ENCODE measurements at places on chromosomes 16 and 17. TPM values are rescaled to one million over a fixed set of nuclear protein-coding genes. Genes with fewer than 3 reads are reported as not detected.
A peak's percentile ranks its signal among the peaks of the same experiment; 100 is the strongest.

DNA sequence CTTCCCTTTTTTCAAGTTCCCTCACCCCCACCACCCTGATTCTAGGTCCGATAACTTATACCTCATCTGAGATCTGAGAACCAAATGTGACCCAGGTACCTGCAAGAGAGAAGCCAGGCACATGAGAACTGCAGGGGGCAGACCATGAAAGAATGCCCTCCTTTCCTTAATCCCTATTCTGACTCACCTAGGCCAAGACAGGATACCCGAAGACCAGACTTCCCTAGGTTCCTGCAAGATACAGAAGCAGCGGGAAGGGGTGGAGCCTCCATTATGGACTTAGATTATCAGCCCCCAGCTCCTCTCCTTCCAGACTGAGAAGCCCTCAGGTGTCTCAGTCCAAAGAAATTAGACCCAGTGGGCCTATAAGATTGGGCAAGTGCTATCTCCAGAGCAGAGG, 2.1 kb downstream of the KCNAB3 start:
- no peaks in the 10 kb centered on the region for H3K27me3 ChIP-seq
- no peak for DNase-seq
- no peak overlapping the region for H3K27ac ChIP-seq
- peaks cover 7% of the 10 kb centered on the region for H3K36me3 ChIP-seq
- H3K4me1 ChIP-seq: peaks cover 41% of the 10 kb centered on the region

The CHST5 gene
- total RNA-seq: not detected

The KLHL10 gene
- not detected for total RNA-seq

The ABI3 gene
- total RNA-seq: 5.6 TPM

DNA sequence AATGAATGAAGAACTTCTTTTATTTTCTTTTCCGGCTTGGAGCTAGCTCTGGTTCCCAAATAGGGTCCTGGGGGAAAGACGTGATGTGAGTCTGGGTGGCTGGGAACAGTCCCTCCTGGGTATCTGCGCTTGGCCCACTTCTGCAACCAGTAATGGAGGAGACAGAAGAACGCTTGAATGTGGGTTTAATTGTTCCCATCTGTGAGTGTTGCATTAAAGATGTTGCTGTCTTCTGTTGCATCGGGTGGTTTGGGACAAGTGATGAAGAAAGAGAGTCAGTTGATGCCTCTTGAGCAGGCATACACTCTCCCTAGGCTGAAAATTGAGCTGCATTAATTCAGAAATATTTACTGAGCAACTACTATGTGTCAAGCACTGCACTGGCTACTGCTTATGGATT, 511.1 kb downstream of the CDH13 start:
- H3K4me3 ChIP-seq: peak overlapping the region; percentile 44
- H3K4me1 ChIP-seq: peaks cover 9% of the 10 kb centered on the region
- peak overlapping the region; percentile 27 for H3K27ac ChIP-seq
- no peak for DNase-seq

- H3K4me1 ChIP-seq: no peaks in the 10 kb centered on the region
- H3K36me3 ChIP-seq: no peaks in the 10 kb centered on the region
- no peaks in the 10 kb centered on the region for H3K27me3 ChIP-seq
- DNase-seq: no peak
- no peak overlapping the region for H3K4me3 ChIP-seq
Observed at GRCh38 chr16:76910931-76911330, 280.1 kb upstream of the MON1B start.

DNA sequence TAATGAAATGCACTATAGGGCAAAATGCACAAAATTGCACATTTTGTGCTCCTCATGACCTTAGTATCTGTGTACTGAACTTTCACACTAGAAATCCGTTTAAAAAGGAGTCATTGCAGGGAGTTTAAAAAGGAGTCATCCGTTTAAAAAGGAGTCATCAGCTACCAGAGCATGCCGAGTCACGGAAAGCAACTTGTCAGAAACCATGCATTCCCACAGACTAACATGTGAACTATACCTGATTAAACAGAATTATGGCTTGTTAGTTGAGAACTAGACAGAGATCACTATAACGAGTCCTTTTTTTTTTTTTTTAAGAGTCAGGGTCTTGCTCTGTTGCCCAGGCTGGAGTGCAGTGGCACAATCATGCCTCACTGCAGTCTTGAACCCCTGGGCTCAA, 35.9 kb downstream of the SLC6A4 start:
- no peaks in the 10 kb centered on the region for H3K4me1 ChIP-seq
- H3K27me3 ChIP-seq: peaks cover 10% of the 10 kb centered on the region
- no peak overlapping the region for H3K4me3 ChIP-seq
- H3K36me3 ChIP-seq: no peaks in the 10 kb centered on the region
- H3K27ac ChIP-seq: no peak overlapping the region
- DNase-seq: no peak

The FBXW10 gene
- not detected for total RNA-seq

DNA sequence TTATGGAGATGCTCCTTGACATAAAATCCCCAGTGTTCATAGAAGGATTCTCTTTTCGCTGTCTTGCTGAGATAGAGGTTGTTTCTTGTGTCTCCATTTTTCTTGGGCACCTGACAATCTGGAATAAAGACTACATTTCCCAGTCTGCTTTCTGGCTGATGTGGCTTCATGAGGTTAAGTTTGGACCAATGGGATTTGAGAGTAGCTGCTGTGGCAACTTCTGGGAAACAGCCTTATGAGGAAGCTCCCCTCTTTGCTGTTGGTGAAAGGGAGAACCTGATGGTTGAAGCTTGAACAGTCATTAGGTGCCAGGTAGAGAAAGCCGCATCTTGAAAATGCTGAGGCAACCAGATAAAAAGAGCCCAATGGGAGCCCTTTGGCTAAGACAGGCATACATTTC, 24.4 kb downstream of the HS3ST4 start:
- H3K36me3 ChIP-seq: no peaks in the 10 kb centered on the region
- H3K27me3 ChIP-seq: peaks cover 2% of the 10 kb centered on the region
- no peak for DNase-seq
- no peak overlapping the region for H3K27ac ChIP-seq
- H3K4me1 ChIP-seq: no peaks in the 10 kb centered on the region

The TPSG1 gene
- total RNA-seq: not detected

DNA sequence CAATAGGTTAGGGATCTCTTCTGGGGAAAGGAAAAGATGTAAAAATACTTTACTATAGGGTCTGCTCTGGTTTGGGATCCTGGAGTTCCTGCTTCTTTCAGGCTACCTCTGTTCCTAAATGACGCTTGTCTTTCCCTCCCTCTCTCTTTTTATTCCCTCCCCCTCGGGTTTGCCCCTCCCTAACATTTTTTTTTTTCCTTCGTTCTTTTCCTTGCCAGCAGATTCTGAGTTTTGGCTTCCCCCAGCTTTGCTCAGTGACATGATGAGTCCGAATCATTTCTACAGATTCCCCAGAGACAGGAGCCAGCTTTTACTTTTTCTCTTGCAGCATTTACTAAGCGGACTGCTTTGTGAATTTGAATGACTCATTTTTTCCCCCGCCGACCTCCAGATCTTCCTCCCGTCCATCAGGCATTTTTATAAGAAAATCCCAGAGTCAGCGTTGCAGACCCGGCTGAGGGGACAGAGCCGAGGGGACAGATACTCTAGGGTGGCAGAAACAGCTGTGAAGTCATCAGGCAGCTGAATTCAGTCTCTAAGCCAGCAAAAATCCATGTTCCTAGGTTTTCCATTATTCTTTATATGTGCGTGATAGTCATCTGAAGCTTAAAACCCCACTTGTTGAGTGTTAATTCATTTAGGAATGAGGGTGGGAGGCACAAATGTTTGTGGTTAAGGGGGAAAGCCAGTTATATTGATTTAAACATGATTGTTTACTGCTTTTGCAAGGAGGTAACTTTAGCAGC, at the start of gene TMEM100:
TMEM100 (minus strand) TSS at position 123 of the 746 bp plus-strand sequence. CDS start 1,794 bp downstream, outside the sequence.
- no peaks in the 10 kb centered on the region for H3K36me3 ChIP-seq
- no peak for DNase-seq
- no peak within 1 kb of the TSS for H3K4me3 ChIP-seq
- no peak within 1 kb of the TSS for H3K27ac ChIP-seq

DNA sequence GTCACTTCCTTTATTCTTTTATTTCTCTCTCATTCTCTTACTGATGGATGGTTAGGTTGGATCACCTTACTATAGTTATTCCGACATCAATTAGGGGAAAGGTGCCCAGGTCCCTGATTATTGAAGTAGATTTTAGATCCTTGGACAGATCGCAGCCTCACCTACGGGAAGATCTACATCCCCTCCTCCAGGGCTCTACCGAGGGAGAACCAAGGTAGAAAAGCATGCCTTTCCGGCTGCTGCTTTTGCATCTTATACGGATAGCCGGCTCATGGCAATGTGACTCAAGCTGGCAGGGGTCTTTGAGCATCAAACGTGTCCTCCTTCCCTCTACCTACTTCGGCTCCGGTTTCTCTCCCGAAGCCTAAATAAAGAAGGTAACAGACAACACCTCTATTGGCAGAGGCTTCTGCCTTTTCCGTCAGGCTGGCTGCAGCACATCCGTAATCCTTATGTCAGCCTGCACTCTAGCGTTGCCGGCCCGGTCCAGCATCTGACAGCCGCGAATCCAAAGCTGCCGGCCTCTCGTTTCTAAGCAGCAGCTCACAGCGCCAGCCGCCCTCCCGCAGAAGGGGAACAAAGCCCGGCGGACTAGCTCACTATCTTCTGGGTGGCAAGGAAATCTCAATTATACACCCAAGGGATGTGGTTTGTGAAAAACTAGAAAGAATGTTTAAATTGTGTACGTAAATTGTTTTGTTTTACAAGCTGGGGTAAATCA, 46.9 kb downstream of the IRX6 start:
- H3K4me1 ChIP-seq: no peaks in the 10 kb centered on the region
- no peaks in the 10 kb centered on the region for H3K36me3 ChIP-seq
- H3K4me3 ChIP-seq: no peak overlapping the region
- H3K27me3 ChIP-seq: peaks cover 37% of the 10 kb centered on the region

DNA sequence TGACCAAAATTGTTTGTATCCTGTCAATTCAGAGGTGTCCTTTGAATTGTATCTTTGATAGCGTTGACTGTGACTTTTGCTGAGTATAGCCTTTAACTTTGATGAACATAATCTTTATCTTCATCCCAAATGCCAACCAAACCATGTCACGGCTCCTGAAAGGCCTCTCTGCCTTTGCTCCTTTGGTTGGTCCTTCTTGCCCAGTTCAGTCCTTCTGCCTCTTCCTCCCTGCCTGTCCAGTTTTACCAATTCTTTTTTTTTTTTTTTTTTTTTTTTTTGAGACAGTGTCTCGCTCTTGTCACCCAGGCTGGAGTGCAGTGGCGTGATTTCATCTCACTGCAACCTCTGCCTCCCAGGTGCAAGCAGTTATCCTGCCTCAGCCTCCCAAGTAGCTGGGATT, 12.9 kb upstream of the VPS4A start:
- DNase-seq: no peak
- no peaks in the 10 kb centered on the region for H3K27me3 ChIP-seq
- H3K4me1 ChIP-seq: no peaks in the 10 kb centered on the region
- H3K27ac ChIP-seq: no peak overlapping the region

DNA sequence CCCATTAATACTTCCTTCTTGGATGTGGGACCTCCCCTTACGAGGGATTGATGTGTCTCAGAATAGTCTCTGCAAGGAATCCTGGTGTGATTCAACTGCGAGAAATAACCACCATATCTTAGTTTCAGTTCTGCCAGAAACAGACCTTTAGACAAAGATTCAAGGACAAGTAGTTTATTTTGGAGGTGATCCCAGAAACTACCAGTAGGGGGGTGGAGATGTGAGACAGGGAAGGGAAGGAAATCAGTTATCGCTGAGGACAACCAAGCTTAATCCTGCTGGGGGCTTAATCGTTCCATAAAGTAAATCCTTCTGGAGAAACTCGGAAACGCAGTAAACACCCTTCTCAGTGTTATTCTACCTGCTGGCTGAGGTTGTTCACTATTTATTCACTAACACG, 5.0 kb upstream of the SDR42E1 start:
- no peak overlapping the region for H3K27ac ChIP-seq
- H3K4me1 ChIP-seq: peaks cover 8% of the 10 kb centered on the region
- DNase-seq: no peak
- H3K27me3 ChIP-seq: peaks cover 36% of the 10 kb centered on the region
- no peak overlapping the region for H3K4me3 ChIP-seq
- H3K36me3 ChIP-seq: no peaks in the 10 kb centered on the region

GRCh38 chr16:68370581-68371275, 59.9 kb downstream of the PRMT7 start:
- peak overlapping the region; percentile 12 for H3K4me3 ChIP-seq
- H3K27ac ChIP-seq: no peak overlapping the region
- peaks cover 4% of the 10 kb centered on the region for H3K27me3 ChIP-seq
- H3K36me3 ChIP-seq: no peaks in the 10 kb centered on the region
- no peak for DNase-seq

- peaks cover 47% of the 10 kb centered on the region for H3K4me1 ChIP-seq
- no peak for DNase-seq
- peak overlapping the region; percentile 81 for H3K27ac ChIP-seq
- H3K27me3 ChIP-seq: no peaks in the 10 kb centered on the region
- peaks cover 14% of the 10 kb centered on the region for H3K36me3 ChIP-seq
Observed at GRCh38 chr16:70736465-70737376, 50.9 kb upstream of the MTSS2 start.

DNA sequence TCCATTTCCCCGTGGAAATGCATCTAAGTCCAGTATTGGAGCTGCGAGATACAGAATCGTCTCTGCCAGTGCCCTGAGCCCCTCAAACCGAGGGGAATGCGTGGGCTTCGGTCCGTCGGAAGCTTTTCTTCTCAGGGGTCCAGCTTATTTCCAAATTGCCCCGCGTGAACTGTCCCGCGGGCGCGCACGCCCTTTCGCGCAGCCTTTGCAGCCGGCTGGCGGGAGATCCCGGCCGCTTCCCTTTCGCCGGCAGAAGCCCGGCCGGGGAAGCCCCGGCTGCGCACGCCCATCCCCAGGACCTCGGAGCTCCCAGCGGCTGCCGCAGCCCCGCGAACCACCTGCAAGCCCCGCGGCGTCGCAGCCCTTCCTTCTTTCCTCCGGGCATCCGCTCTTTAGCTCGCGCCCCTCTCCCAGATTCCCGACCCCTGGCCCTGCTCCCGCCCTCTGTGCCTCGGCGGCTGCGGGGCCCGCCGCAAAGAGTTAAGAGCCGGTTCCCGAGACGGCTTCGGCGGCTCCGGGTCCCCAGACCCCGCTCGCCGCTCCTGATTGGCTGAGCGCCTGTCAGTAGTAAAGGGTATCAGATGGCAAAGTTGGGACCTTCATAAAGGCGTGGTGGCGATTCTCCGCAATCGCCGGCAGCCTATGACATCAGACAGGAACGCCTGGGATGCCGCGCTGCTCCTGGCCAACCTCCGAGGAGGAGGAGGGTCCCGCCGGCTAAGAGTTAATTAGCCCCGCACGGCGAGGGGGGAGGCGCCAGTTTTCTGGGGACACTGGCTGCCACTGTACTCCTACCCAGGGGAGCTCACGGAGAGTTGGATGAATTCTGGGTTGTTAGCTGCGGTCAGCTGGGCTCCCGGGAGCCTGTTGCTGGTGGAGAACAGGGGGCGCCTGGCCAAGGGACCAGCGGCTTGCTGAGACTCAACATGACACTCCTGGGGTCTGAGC, at the start of gene MYOCD:
MYOCD (plus strand) TSS at position 628 of the 948 bp plus-strand sequence; CDS start at position 927, 299 bp downstream.
- no peak within 1 kb of the TSS for H3K4me3 ChIP-seq
- DNase-seq: no peak
- no peak within 1 kb of the TSS for H3K27ac ChIP-seq
- no peaks in the 10 kb centered on the region for H3K36me3 ChIP-seq

The TRIM65 gene
- total RNA-seq: 11.7 TPM

GRCh38 chr17:11490171-11490755, 108.0 kb upstream of the DNAH9 start:
- no peaks in the 10 kb centered on the region for H3K4me1 ChIP-seq
- no peaks in the 10 kb centered on the region for H3K27me3 ChIP-seq
- DNase-seq: no peak
- H3K36me3 ChIP-seq: no peaks in the 10 kb centered on the region

- DNase-seq: no peak
- no peaks in the 10 kb centered on the region for H3K4me1 ChIP-seq
- H3K27me3 ChIP-seq: peaks cover 27% of the 10 kb centered on the region
- no peak overlapping the region for H3K4me3 ChIP-seq
- no peaks in the 10 kb centered on the region for H3K36me3 ChIP-seq
Observed at GRCh38 chr17:66978514-66979061, 14.1 kb downstream of the CACNG4 start.
